ENCODE measurements at places on chromosomes 7 and 10.
A peak's percentile ranks its signal among the peaks of the same experiment; 100 is the strongest.

DNA sequence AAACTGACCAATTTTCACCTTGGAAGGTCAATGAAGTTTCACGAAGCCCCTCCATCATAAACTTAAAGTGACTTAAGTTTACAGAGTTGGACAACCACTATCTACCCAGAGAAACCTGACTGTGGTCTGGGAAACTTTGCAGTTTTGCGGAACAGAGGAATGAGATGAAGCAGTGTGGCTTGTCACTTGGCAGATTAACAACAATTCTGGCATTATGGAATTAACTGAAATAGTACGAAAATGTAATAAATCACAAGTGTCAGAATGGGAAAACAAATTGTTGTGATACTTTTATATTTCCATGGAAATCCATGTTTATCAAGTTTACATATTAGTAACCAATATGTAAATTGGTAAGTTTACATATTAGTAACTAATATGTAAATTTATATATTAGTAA lies 4.9 kb downstream of the KMT2C start:
- DNase-seq = no peak

- DNase-seq = no peak
Measured at GRCh38 chr7:15922002-15922401, 235.5 kb upstream of the MEOX2 start.

- no peak for DNase-seq
Measured at GRCh38 chr10:13291061-13291460, 8.8 kb downstream of the PHYH start.

- no peak for DNase-seq
Measured at GRCh38 chr10:4215485-4215884, 430.5 kb upstream of the KLF6 start.

GRCh38 chr10:51057925-51058324 lies 16.4 kb upstream of the PRKG1 start:
- no peak for DNase-seq

- no peak for DNase-seq
Measured at GRCh38 chr10:47225928-47226645, 73.9 kb upstream of the GDF10 start.

DNA sequence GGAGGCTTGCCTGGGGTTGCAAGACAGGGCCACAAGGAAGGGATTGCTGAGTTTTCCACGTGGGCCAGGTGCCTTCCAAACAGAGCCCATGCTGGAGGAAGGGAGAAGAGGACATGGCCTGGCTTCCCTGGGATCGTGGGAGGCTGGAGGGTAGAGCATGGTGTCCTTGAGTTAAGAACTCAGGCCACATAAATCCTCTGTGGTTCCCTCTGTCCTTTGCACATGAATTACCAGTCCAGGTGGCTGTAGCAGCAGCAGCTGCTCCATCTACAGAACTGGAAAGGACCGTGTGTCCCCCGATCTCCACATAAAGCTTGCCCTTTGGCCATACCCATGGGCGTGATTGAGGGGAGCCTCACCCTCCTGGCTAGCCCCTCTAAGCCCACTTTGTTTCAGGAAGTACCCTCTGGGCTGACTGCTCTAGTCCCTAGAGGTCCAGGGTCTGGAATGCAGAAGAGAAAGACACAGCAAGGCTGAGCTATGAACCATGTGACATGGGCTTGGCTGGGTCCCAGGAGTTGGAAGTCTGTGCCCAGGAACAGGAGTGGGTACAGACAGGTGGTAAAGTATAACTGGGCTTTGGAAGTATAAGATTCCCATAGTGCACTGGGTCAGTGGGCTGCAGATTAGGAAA lies 84.9 kb downstream of the C10orf105 start:
- DNase-seq = no peak

DNA sequence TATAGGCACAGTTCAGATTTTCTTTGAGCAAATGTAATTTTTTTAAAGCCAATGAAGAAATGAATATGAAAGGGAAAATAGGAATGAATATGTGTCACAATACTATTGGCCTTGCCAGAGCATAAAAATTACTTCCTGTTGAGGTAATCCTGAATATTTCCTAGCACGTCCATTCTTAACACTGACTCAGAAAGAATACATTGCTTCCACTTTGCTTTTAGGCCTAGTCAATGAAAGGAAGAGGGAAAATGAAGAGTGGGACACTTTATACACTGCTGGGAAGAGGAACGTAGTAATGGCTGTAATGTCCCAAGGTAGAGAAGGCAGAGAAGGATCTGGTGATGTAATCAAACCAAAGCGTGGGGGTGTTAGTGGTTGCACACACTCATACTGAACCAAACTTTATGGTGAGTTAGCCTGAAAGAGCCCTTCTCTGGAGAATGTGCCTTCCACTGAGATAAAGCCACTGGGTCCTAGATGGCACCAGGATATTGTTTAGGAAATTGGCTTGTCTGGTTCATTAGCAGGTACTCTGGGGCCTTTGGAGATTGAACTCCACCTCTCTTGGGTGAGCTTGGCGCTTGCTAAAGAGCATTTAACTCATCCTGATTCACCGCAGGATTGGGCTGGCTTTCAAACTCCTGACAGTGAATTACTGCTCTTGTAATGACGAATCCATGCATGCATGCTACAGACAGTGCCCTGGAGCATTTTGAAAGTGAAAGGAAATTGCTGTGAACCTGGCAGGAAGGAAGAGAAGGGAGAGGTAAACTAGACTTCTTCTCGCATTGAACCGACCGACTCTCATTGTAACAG lies 254.9 kb downstream of the KIAA1217 start:
- peak; percentile 26 for DNase-seq

DNA sequence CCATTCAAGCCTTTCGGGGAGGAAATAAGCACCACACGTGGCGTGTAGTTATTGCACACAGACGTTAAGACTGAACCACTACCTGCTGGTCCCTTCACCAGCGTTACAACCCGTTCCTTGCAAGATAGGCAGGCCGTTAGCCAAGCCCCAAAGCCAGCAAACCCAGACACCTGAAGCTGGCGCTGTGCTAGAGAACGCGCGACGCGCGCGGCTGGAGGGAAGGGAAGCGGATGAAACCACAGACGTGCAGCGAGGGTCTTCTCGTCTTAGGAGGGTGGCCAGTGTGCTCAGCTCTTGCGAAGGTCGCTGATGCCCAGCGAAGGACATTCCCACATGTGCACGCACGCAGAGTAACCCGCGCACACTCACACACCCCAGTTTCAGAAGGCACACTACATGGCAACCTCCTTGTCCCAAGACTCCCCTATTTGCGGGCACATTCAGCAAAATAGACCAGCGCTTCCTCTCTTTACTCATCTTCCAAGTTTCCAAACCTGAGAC lies 980 bp downstream of the TMEM26 start:
- DNase-seq = no peak

DNA sequence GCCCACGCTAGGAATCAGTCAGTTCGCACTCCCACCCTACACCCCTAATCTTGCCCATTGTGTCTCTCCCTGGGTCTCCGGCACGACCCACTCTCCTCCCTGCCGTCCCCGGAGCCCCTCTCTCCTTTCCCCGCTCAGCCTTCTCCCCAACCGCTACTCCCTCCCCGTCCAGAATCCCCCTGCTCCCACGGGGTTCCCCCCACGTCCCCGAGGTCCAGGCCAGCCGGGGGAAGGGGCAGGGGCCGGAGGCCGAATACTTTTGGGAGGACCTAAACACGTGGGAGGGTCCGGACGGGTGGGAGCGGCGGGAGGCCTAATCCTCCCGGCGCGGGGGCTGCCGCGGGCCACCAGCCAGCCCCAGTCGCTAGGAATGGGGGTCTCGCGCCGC lies 560 bp downstream of the RARRES2 start:
- DNase-seq = no peak

DNA sequence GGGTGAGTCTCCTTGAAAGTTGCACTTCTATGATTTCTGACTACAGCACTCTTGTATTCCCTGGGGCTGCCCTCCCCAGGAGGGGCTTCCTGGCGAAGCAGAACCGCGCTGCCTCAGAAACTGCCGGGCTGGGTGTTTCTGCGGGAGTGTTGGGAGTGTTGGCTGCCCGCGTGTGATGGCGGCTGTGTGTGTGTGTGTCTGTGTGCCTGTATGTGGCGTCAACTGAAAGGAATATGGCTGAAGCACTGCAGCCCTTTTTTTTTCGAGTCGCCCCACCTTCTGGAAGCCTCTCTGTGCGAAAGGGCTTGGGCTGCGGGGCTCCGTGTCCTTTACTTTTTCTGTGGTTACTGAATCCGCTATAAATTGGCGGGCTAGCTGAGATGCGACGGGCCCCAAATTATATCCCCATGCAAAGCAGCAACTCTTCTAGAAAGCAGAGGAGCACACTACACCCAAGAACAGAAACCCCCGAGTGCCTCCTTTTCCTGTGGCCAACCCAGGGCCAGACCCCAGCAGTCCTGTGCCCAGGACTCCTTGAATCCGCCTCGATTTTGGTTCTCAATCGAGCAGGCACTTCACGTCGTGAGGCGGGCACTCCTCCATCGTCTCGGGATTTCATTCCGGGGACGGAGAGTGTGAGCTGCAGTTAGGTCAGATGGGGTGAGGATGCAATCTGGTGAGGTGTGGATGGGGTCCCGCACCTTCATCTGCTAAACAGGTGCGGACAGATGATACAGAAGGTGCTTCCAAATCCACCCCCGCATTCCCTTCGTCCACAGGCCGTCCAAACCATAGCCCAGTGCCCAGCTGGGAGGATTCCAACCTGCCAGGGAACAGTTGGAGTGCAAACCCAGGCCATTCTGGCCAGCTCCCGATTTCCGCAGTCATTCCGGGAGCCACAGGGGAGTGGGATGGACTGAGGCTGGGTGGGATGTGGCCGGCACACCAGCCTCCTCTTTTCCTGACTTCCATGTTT lies 22.5 kb upstream of the ZNF273 start:
- no peak for DNase-seq

DNA sequence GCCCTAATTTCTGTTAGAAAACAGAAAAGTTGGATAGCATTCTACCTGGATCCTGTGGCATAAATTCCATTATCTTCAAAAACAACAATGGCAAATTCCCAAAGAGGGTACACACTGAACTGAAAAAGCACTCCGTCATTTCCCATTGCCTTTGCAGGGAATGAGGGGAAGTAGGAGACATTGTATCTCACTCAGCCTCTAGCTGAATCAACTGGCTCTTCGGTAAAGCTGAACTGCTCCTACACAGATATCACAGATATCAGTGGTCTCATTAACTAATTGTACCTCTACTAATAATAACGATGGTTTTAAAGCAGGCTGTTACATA lies 64.2 kb upstream of the PRKAR2B start:
- DNase-seq = no peak

- no peak for DNase-seq
Measured at GRCh38 chr7:66840316-66840715, 80.7 kb upstream of the TMEM248 start.

- no peak for DNase-seq
Measured at GRCh38 chr7:12258074-12258473, 47.0 kb downstream of the TMEM106B start.

- no peak for DNase-seq
Measured at GRCh38 chr10:49279015-49279880, 19.7 kb upstream of the C10orf71 start.

- no peak for DNase-seq
Measured at GRCh38 chr10:127133672-127134500, 62.5 kb downstream of the INSYN2A start.

- DNase-seq = no peak
Measured at GRCh38 chr7:15463801-15464666, 97.8 kb downstream of the AGMO start.

DNA sequence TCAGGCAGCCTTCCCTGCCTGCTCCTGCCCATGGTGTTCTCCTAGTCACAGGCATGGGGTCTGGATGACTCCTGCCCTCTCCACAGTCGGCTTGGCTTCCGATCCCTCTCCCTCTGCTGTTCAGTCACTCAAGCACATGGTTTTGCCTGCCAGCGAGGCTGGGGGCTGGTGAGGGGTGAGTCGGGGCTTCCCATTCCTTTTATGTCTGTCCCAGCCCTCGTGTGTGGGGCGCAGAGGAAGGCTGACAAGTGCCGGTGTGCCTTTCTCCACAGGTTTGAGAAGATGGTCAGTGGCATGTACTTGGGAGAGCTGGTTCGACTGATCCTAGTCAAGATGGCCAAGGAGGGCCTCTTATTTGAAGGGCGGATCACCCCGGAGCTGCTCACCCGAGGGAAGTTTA lies 40.1 kb downstream of the TACR2 start:
- no peak for DNase-seq

DNA sequence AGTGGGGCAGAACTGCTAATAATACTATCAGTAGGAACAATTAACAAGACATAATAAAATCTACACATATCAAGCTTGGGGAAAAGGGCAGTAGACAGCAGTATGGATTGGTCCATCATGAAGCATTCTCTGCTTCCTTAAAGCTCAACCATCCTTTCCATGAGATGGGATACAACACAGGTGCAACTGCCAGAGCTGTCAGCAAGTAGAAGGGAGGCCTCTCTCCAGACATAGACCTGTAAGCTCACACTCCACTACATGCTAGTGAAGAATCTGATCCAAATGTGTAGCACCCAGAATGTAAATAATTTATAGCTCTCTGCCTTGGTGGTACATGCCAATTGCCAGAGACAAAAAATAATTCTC lies 41.5 kb upstream of the ANAPC16 start:
- DNase-seq = no peak

DNA sequence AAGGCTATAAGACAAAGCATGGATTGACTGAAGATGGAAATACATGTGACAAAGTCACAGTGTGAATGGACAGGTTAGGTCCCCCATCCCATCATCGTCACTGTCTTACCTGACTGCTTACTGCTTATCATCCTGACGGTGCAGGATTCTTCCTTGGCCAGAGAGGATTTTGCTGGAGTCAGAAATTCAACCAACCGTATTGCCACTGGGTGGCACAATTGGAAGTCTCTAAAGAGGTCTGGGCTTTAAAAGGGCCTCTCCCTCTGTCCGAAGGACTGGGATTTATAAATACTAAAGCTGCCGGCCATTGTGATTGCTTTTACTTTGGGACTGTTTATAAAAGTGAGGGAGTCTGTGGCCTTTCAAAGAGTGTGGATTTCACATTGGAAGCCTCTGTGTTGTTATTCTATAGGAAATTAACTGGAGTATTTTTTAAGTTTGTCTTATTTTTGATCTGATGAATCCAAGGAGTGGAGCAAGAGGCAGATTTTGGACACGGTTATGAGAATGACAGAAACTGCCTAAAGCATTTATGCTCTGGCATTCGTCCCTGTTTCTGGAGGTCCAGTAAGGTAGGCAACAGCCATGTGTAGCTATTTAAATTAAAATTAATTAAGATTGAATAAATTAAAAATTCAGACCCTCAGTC lies 113.3 kb upstream of the CREB5 start:
- DNase-seq = no peak

Measured in CD4-positive, alpha-beta T cell treated with Interleukin-6 at 100 ng/mL for 8 hours (primary cell).